ENCODE measurements at places on chromosomes 5 and 9.

- no peak for DNase-seq
Measured at GRCh38 chr5:176608937-176609723, 826 bp downstream of the GPRIN1 start.

GRCh38 chr5:1827025-1827885 is 26.0 kb downstream of the NDUFS6 start:
- DNase-seq, result no peak

GRCh38 chr9:16289639-16290038 is 580.8 kb downstream of the BNC2 start:
- no peak for DNase-seq

DNA sequence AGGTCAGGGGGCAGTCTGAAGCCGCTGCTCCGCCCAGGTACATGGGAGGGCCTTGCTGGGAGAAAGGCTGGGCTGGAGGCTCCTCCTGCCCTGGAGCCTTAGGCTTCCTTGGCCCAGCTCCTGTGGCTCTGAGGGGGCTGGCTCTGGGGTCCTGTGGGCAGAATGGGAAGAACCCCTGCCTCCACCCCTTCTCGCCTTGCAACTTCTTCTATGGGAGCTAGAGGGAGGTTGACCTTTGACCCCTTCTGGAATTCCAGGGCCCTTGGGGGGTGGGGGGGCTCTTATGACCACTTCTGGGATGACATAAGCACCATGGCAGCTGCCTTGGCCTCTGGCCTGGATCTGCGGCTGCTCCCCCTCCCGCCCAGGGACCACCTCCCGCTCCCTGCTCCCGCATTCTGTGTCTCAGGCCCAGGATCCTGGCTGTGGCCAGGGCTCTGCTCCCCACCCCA is 32.2 kb downstream of the IER5L start:
- no peak for DNase-seq

DNA sequence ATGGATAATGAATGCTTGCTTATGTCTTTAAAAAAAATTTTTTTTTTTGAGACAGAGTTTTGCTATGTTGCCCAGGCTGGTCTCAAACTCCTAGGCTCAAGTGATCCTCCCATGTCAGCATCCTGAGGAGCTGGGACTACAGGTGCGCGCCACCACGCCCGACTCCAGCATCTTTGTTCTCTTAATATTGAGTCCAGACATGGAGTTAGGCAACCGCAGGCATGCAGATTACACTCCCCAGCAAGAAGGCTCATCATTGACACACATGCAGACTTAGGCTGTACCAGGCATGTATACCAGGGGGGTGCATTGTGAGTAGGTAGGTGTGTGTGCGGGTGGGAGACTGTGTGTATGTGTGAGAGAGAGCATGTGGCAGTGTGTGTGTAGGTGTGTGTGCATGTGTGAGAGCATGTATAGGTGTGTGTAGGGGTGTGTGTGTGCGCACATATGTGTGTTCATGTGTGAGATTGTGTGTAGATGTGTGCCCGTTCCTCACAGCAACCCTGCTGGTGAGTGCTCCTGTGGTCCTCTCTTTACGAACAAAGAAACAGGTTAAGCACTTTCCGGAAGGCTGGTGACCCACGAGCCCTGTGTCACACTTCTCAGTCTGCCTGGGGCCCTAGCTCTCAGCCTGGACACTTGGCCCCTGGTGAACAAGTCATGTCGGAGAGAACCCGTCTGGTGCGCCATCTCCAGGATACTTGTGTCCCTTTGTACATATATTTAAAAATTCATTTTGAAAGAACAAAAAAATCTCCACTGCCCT is 6.2 kb downstream of the OBP2B start:
- no peak for DNase-seq

DNA sequence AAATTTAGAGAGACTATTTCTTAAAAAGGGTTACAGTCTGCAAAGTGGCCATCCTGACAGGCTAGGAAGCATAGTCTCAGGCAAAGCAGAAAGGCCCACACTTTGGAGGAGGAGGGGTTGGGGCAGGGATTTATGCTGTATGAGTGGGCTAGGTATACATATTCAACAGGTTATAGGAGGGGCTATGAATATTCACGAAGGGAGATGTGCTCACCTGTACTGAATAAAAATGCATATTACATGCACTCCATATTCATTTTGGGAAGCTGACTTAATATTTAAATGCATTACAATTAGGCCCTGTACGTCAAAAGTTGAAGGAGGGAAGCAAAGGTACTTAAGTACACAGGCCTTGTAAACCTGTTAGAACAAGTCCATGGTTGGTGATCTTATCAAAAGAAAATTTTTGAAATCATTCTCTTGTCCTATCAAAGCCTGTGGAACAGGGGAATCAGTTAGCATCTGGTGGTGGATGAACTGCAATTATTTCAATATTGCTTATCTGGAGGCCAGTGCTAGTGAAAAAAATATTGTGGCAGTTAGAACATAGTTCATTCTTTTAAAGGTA is 1.6 kb downstream of the CENPP start:
- no peak for DNase-seq

- DNase-seq, result no peak
Measured at GRCh38 chr5:120436996-120437395, 27.1 kb upstream of the PRR16 start.

DNA sequence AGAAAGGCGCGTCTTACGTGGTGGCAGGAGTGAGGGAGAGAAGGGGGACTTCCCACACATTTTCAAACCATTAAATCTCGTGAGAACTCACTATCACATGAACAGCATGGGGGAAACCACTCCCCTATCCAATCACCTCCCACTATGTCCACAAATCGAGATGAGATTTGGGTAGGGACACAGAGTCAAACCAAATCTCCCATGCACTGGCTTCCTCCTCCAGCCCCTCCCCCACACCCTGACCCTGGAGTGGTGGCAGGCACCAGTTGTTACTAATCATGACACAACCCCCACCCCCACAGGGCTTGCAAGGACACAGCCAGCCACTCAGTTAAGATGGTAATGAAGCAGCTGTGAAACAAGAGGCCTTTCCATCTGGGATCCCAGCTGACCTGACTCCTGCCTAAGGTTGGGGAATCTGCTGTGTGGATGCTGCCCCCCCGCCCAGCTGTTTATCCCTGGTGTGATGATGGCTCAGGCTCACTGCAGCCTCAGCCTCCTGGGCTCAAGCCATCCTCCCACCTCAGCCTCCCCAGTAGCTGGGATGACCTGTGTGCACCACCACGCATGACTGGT is 57.1 kb upstream of the FUBP3 start:
- DNase-seq, result no peak

DNA sequence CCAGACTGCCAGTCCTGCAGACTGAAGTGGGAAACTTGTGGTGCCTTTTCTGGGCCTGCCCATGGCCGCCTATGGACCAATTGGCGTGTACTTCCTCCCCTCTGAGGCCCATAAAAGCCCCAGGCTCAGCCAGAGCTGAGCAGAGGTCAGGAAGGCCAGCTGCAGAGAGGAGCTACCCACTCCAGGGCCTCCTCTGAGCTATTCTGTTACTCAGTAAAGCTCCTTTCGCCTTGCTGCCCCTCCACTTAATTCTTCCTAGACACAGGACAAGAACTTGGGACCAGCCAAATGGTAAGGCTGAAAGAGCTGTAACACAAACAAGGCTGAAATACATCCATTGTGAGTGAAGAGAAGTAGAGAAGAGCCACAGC is 106.4 kb downstream of the C9orf50 start:
- DNase-seq, result no peak

DNA sequence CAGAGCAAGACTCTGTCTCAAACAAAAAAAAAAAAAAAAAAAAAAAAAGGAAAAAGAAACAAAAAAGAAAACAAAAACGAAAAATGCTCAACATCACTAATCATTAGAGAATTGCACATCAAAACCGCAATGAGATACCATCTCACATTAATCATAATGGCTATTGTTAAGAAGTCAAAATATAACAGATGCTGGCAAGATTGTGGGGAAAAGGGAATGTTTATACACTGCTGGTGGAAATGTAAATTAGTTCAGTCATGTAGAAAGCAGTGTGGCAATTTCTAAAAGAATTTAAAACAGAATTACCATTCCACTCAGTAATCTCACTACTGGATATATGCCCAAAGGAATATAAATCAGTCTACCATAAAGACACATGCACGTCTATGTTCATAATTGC is 50.4 kb upstream of the PRR16 start:
- DNase-seq, result no peak

- no peak for DNase-seq
Measured at GRCh38 chr9:136095070-136096058, at the start of gene NACC2. NACC2 (minus strand) TSS chr9:136095289; CDS start chr9:136050521, 44,768 bp downstream.

DNA sequence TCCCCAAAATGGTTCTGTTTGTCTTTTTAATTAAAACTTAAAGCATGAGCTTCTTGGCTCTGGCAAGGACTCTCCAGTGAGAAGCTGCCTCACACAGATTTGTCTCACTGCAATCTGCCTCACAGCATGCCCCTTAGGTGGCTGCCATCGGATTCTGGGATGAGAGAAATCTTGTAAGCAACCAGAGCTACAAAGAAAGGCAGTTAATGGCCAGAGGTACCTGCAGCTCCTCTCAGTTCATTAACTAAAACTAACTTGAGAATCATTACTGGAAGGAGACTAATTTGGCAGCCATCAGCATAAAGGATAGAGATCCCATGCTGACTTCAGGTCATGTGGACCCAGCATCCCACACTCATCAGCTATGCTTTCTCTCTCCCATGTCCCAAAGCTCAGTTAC is 220.6 kb upstream of the DMAC1 start:
- DNase-seq, result no peak

Measured in NCI-H187 treated with DMSO at 0.1 percent for 48 hours (cell line).